Smooth muscle cell of the pulmonary artery (primary cell): ENCODE measurements at places on chromosomes 11 and 22. TPM values are rescaled to one million over a fixed set of nuclear protein-coding genes. Genes with fewer than 3 reads are reported as not detected.

The PRODH gene
- under 0.01 and 0.03 TPM in 2 replicates for total RNA-seq

The ALKBH8 gene
- total RNA-seq = 5.4 and 6.6 TPM in 2 replicates

The FAM111B gene
- 2.0 and 4.2 TPM in 2 replicates for total RNA-seq

The KLHDC7B gene
- total RNA-seq = 0.39 and 0.63 TPM in 2 replicates

The VWA5A gene
- 18.4 and 21.8 TPM in 2 replicates for total RNA-seq

The CARD18 gene
- not detected in 2 replicates for total RNA-seq

The NEFH gene
- total RNA-seq = 0.20 and 0.53 TPM in 2 replicates

The CHKA gene
- 8.1 and 12.8 TPM in 2 replicates for total RNA-seq

The PLA2G3 gene
- not detected in 2 replicates for total RNA-seq

The VSIG2 gene
- not detected in 2 replicates for total RNA-seq

The TM7SF2 gene
- total RNA-seq = 9.0 and 12.6 TPM in 2 replicates

The TMA7B gene
- total RNA-seq = not detected in 2 replicates

The OR5A1 gene
- total RNA-seq = not detected in 2 replicates

The OR51I1 gene
- not detected in 2 replicates for total RNA-seq

The LSP1 gene
- total RNA-seq = 0.66 and 4.7 TPM in 2 replicates

The DDIAS gene
- total RNA-seq = 1.7 and 2.2 TPM in 2 replicates

The SPTBN2 gene
- total RNA-seq = 1.1 and 4.6 TPM in 2 replicates

The TCN2 gene
- total RNA-seq = 5.5 and 7.4 TPM in 2 replicates

The RFPL3 gene
- not detected in 2 replicates for total RNA-seq

The INCENP gene
- 13.3 and 19.2 TPM in 2 replicates for total RNA-seq

The AQP11 gene
- 1.6 and 3.0 TPM in 2 replicates for total RNA-seq

The PAK1 gene
- total RNA-seq = 21.4 and 24.5 TPM in 2 replicates

The PRMT3 gene
- total RNA-seq = 13.4 and 17.5 TPM in 2 replicates

The SNRPD3 gene
- total RNA-seq = 147 and 155 TPM in 2 replicates

The MMP7 gene
- not detected in 2 replicates for total RNA-seq

The FAT3 gene
- total RNA-seq = 1.1 and 1.5 TPM in 2 replicates

The VWCE gene
- 1.4 and 1.9 TPM in 2 replicates for total RNA-seq

The CHRM4 gene
- total RNA-seq = 0.07 and 0.23 TPM in 2 replicates

The MLC1 gene
- total RNA-seq = 0.43 and 3.6 TPM in 2 replicates

The DDX10 gene
- 17.9 and 27.1 TPM in 2 replicates for total RNA-seq

The ACRV1 gene
- not detected in 2 replicates for total RNA-seq

The KIRREL3 gene
- 4.6 and 5.0 TPM in 2 replicates for total RNA-seq

The AMOTL1 gene
- 55.7 and 85.8 TPM in 2 replicates for total RNA-seq

The LYVE1 gene
- total RNA-seq = 0.23 and 4.6 TPM in 2 replicates

The UCP3 gene
- total RNA-seq = 0.65 and 0.73 TPM in 2 replicates

The BANF1 gene
- 17.0 and 19.5 TPM in 2 replicates for total RNA-seq

The OR5A2 gene
- not detected in 2 replicates for total RNA-seq

The C11orf87 gene
- total RNA-seq = 0.20 and 1.9 TPM in 2 replicates
